ENCODE measurements at places on chromosomes 3 and 15.

GRCh38 chr3:18179521-18179920, 245.6 kb downstream of the SATB1 start:
- no peak for DNase-seq

DNA sequence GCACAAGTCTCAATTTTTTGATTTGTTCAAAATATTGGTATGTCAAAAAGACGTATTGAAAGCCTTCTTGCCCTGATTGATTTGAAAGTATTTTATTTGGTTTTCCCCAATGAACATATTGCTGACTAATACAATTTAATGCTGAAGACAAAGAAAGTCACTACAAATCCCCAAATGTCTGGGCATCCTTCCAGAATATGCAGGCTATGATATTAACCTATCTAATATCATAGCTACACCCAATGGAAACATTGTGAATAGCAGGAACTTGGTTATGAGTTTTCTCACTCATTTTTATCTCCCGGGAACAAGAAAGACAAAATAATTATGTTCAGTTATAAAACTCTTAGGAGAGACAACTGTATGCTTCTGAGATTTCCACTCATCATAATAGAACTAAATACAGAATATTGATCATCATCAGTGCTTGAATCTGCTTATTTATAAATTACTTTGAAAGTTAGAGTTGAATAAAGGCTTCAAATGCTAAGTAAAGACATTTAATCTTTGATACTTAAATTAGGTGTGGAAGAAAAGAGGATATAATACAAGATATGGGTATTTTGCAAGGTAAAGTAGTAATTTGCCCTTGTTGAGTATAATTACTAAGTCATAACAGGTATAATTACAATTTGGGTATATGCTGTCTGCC, 483.9 kb downstream of the RBMS3 start:
- DNase-seq: no peak

DNA sequence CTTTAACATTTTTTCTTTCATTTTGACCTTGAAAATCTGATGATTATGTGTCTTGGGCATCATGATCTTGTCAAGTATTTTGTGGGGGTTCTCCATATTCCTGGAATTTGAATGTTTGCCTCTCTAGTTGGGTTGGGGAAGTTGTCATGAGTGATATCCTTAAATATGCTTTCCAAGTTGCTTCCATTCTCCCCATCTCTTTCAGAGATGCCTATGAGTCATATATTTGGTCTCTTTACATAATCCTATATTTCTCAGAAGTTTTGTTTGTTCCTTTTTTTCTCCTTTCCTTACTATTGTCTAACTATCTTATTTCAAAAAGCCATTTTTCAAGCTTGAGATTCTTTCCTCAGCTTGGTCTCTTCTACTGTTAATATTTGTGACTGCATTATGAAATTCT, 69.0 kb upstream of the CCDC80 start:
- no peak for DNase-seq

DNA sequence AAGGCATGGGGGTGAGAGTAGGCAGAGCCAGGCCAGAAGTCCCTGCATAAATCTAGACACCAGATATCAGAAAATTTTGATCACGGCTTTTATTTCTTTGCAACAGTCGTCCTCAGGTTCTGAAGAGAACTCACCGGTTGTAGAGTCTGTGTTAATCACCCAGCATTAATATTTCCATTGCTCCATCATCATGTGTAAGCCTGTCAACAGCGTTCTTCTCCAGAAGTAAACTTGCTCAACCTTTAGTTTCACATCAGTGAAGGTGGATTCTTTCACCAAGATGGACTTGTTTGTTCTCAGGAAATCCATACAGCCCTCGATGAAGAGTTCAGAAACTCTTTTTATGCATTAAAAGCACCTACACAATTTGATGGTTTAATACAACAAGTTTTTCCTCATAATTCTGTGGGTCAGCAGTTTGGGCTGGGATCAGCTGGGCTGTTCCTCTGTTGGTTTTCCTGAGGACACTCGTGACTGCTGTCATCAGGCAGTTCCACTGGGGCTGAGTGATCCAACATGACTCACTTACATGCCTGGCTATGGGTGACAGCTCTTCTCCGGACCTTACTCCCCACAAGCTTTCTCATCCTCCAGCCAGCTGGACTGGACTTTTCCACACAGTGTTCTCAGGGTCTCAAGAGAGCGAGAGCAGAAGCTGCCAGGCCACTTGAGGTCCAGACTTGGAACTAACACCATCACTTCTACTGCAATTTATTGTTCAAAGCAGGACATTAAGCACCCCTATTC, 303.4 kb downstream of the ZNF621 start:
- no peak for DNase-seq

- DNase-seq: no peak
Observed at GRCh38 chr15:100134586-100134985, 207.2 kb downstream of the ADAMTS17 start.

DNA sequence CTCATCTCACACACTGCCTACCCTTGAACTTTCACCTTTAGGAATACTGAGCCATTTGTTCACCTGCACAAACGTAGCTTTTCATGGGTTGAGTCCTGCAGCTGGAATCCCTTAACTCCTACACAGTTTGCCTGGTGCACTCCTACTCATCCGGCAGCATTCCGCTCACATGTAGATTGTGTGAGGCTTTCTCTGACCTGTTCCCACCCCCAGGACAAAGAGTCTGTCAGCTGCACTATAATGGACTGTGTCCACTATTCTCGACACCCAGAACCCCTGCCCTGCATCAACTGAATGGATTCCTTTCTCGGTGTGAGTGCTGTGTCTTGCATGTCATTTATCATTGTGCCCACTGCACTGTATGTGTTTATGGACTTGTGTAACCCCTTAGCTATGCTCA, 54.9 kb downstream of the EPHB3 start:
- no peak for DNase-seq

DNA sequence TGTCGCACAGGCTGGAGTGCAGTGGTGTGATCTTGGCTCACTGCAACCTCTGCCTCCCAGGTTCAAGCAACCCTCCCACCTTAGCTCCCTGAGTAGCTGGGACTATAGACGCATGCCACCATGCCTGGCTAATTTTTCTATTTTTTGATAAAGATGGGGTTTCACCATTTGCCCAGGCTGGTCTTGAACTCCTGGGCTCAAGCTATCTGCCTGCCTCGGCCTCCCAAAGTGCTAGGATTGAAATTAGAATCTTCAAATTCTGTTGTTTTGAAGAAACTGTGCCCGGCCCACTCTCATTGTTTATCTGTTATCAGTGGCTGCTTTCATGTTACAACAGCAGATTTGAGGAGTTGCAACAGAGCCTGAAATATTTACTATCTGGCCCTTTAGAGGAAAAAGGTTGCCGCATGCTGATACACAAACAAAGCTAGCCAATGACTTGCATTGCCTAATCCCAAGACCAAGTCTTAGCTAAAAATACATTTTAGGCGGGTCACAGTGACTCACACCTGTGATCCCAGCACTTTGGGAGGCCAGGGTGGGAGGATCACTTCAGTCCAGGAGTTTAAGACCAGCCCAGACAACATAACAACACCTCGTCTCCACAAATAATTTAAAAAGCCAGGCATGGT, 43.2 kb upstream of the PPP4R2 start:
- no peak for DNase-seq

DNA sequence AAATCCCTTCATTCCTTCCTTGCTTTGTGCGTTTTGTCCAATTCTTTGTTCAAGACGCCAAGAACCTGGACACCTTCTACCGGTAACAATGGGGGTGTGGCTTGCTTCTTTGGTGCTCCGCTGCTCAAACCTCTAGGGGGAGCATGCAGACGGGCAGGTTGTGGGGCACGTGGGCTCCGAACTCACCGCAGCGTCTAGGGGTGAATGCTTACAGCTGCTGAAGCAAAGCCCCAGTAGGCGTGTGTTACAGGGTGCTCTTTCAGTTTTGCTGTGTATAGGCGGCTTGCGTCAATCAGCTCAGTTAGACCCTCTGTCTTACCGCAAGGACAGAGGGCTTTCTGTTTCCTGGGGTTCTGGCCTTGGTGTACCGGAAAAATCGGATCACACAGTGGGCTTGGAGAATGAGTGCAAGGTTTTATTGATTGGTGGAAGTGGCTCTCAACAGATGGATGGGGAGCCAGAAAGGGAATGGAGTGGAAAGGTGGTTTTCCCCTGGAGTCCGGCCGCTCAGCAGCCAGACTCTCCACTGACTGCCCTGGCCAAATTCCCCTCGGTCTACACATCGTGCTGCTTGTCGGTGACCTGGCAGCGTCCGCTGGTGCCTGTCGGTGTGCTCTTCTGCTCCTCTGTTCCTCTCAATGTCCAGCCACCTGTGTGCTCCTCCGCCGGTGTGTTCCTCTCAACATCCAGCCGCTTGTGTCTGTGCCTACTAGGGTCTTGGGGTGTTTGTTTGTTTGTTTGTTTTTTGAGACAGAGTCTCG, 1.2 kb upstream of the LRRC34 start:
- DNase-seq: peak; percentile 31

- DNase-seq: no peak
Observed at GRCh38 chr3:59817511-59817910, 767.7 kb upstream of the CFAP20DC start.

GRCh38 chr15:66789029-66790025, 87.3 kb downstream of the SMAD6 start:
- DNase-seq: no peak

Measured in stimulated activated CD4-positive, alpha-beta T cell treated with anti-CD3 and anti-CD28 coated beads, Interleukin-15, amount 100 ng/mL, for 1 hour (primary cell).